ENCODE measurements at places on chromosomes 3 and 15. TPM values are rescaled to one million over a fixed set of nuclear protein-coding genes. Genes with fewer than 3 reads are reported as not detected.

Gene TMEM115
- total RNA-seq: 50.8 TPM

Gene PPP1R14D
- total RNA-seq: not detected

Gene CASR
- total RNA-seq: not detected

Gene GOLGA8J
- total RNA-seq: 0.44 TPM

Gene CACNA1D
- total RNA-seq: 1.0 TPM

Gene GPR62
- total RNA-seq: not detected

Gene LEKR1
- total RNA-seq: not detected

Gene MESP1
- 16.2 TPM for total RNA-seq

Gene RASGRP1
- 1.9 TPM for total RNA-seq

GRCh38 chr15:36529296-36530011, 50.0 kb upstream of the CDIN1 start:
- no peak for DNase-seq

GRCh38 chr3:170162052-170162451, 19.5 kb downstream of the PHC3 start:
- no peak for DNase-seq

DNA sequence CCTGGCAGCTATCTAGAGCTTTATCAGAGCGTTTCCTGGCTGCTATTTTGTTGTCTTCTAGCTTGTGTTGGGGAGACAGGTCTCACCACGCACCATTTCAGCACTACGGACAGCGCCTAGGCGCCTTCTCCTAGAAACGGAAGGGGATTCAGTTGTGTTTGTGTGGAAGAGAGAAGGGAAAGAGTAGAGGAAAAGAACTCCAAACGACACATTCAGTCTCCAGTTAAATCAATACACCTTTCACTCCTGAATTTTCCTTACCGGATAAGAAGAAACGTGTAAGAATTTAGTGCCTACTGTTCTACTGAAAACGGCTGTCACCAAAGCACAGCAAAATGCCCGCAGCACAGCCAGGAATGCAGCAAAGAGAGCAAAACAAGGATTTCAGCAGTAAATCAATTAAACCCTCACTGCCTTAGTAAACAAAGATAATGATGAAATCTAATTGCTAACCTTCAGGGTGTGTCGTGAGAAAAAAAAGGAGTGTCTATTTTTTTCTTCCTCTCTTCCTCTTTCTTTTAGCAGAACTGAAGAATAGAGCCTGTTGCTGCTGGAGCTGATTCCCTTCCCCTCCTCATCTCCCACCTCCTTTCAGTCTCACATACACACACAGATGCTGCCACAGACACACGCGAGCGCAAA, 412 bp upstream of the CTXN2 start:
- peak; percentile 48 for DNase-seq

DNA sequence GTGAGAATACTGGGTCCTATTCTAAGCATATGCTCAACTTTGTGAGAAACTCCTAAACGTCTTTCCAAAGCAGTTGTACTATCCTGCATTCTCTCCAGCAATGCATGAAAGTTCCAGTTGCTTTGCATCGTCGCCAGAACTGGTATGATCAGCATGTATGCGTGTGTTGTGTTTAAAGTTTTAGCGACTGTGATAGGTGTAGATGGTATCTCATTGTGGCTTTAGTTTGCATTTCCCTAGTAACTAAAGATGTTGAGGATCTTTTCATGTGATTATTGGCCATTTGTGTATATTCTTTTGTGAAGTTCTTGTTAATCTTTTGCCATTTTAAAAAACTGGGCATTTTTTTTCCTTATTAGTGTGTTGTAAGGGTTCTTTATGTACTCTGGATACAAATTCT, 115.1 kb downstream of the SPATA16 start:
- no peak for DNase-seq

GRCh38 chr3:127970966-127971592, 56.0 kb downstream of the KBTBD12 start:
- DNase-seq: no peak

DNA sequence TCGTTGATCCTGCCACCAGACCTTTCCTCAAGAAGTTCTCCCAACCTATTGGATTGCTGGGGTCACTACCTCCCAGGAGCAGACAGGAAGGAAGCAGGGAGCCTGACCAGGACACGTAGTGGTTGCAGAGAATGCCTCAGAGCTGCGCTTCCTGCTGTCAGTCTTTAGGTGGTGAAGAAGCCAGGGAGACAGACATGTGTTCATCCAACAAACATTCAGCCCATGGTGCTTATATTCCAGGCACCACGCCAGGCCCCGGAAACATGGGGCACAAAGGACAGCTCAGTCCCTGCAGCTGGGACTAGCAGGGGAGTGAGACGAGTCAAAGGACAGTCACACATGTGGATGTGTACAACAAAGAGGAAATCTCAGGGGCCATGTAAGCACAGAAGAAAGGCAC, 26.0 kb upstream of the CORO2B start:
- DNase-seq: no peak

DNA sequence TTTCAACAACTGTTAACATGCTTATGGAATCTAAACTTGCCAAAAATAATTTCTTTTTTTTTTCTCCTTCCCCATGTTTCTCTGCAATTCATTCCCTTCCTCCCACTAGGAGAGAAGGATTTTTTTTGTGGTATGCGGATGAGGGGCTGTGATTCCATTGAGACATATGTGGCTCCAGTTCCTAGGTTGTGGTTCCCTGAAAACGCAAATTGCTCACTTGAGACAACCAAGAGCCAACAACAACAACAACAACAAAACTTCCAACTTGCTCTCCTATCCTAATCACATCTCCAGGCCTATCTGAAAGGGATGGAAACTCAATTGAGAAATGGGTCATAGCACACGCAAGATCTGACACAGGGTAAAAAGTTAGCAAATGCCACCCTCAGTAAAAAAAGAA, 406.5 kb upstream of the TGFBR2 start:
- no peak for DNase-seq

All from omental fat pad (tissue), 4 donors.